Fibroblast of the conjunctiva (primary cell): ENCODE measurements at places on chromosomes 4 and X.

DNA sequence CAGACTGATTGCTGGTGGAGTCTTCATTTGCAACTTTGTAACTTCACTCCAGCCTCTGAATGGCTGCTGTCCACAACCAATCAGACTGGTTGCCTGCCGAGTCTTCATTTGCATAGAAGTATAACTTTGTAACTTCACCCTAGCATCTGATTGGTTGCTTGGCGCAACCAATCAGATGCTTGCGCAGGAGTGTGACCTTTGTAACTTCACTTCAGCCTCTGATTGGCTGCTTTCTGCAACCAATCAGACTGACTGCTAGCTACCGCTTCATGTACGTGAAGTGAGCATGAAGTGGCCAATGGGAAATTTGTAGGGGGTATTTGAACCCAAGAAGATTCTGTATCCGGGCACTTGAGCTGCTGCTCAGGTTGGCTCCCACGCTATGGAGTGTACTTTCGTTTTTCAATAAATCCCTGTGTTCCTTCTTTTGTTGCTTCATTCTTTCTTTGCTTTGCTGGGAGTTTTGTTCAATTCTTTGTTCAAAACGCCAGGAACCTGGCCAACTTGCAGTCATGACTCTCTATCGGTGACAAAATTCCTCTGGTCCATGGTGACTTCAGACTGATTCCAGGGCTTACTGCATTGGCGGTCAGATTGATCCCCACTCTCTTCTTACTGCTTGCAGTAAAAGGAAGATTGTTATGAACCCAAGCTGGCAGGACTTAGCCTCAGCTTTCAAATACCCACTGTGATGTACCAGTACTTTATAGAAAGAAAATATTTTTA, 46.4 kb upstream of the FGG start:
- no peak for DNase-seq

DNA sequence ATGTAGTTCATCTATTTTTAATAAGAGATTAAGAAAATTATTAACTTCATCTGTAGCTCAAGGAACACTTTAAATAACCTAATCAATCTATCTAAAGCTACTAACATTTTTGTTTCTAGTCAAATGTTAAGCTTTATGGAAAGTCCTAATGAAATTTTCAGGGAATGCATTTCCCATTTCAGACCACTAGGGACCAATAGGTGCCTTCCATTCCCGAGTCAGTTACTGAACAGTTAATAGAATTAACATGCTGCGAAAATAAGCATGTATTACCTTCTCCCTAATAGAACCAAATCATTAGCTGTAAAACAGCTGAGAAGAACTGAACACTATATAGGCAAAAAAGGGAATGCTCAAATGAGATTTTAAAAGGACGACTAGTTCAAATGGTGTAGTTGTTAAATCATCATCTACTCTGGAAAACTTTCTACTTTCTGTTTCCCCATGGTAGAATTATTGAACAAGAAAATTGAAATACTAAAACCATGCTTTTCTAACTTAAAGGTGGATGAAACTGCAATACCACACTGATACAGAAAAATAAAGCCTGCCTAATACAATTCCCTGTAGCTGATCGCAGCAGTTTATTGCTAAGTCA, 22.5 kb downstream of the STX18 start:
- DNase-seq, result no peak

DNA sequence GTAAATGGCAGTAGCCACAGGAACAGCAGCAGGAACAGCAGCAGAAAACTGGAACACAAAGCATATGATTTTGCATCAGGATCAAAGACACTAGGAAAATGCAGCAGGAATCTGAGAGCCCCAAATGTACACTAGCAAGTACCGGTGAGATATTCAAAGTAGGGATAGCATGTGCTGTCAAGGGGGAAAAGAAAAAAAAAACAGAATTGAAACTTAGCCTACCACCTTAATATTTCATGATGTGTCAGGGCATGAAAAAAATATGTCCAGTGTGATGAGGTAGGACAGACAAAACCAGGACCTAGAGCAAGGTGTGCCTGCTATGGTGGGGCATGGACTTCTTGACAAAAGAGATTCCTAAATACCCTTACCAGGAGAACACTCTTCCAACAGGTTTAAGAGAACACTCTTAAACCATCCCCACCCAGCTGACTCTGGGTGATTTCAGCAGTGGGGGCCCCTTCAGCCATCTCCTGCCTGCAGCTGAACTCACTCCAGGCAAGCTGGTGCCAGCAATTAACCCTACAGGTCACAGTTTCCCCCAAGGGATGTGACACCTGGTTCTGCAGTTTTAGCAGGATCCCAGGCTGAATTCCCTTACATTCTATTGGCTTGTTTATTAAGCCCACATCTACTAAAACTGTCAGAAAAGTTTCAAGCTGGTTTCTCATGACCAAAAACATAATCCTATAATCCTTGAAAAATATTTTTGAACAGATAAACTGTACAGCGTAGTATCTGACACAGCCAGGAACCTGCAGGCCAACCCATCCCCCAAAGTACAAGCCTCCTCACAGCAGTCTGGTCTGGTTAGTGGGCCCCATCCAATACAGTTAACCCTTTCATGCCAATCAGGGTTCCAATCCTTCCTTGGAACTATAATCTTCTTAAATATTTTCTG, 62.9 kb upstream of the FMR1 start:
- DNase-seq, result no peak

GRCh38 chr4:70531981-70532380, 13.6 kb downstream of the AMTN start:
- DNase-seq, result no peak
